GDM1 (cell line): ENCODE measurements at places on chromosomes 16 and 17.

GRCh38 chr17:72372185-72372584, 251.4 kb downstream of the SOX9 start:
- DNase-seq: no peak

DNA sequence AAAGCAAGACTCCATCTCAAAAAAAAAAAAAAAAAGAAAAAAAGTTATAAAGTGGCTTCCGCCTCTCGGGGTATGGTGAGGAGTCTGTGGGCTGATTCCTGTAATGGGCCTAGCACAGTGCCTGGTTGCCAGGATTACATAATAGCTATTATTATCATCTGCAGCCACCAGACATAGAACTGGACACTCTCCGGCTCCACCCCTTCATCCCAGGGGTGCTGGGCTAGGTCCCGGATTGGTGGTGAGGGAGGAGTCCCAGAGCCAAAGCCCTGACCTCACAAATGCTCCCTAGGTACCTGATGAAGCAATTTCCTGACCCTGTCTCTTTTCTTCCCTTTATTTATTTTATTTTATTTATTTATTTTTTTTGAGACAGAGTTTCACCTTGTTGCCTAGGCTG, 11.6 kb upstream of the ADGRG1 start:
- no peak for DNase-seq

DNA sequence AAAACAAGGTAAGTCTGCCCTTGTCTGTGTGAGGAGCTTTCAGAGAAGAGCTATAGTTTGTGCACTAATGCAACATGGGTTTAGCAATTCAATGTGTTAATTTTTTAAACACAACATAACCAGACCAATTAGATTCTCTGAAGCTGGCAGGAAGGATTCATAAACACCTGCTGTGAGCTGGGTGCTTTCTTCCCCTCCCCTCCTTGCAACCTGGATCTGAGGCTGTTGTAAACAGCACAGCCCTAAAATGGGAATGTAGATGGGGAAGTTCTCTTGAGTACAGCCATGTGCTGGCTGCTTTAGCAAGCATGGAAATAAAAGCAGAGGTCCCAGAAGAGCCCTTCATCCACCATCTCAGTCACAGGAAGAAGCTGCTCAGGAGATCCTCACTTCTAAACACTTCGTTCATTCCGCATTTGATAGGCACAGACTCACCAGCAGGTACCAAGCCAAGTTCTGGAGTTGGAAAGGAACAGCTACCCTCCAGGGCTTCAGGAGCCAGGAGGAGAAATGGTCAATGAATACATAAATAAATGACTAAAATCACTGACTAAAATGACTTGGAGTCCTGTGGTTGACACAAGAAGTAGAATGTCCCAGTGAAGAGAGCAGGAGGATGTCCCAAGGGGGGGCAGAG, 21.7 kb downstream of the AXIN2 start:
- no peak for DNase-seq

GRCh38 chr17:30237296-30238002, 2.0 kb upstream of the SLC6A4 start:
- DNase-seq: no peak

- DNase-seq: no peak
Observed at GRCh38 chr16:997440-998051, 16.0 kb downstream of the SOX8 start.

DNA sequence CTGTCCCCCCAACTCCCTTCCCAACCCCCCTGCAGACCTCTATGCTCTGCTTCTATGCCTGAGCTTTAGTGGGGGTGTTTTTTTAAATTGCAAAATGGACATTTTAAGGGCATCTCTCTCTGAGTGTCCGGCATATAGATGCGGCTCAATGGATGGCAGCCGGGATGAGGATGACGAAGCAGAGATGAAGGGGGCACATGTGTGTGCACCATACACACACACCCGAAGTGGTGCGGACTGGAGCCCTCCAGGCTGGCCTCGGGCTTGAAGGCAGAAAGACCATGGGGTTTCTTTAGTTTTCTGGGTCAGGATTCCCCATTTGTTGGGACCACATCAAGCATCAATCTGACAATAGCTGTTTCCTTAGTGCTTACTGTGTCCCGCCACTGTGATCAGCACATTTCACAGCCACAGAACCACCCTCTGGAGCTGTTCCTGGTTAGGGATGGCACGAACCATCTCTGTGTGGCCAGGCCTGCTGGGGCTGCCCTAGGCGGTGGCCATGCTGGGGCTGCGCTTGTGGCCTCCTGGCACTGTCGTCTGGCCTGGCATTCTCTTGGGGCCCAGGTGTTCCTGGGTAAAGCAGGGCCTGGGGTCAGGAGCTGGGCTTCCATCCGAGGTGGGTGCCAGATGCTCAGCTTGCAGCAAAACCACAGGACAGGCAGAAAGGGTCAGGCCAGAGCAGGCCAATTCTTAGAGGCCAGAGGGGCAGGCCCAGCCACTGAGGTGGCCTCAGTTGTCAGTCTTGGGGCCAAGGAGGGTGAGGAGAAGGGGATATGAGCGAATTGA, 49.9 kb downstream of the NT5M start:
- DNase-seq: no peak

- no peak for DNase-seq
Observed at GRCh38 chr17:35774499-35774898, 13.8 kb downstream of the C17orf50 start.

- DNase-seq: no peak
Observed at GRCh38 chr17:40949418-40949817, 12.0 kb upstream of the KRT23 start.

GRCh38 chr16:80966617-80967016, 40.1 kb downstream of the CMC2 start:
- no peak for DNase-seq

GRCh38 chr17:61368832-61369450, 30.7 kb upstream of the TBX2 start:
- no peak for DNase-seq

- DNase-seq: no peak
Observed at GRCh38 chr16:1291576-1291974, 17.9 kb upstream of the UBE2I start.

GRCh38 chr16:72092832-72093447, 480 bp downstream of the TXNL4B start:
- no peak for DNase-seq

DNA sequence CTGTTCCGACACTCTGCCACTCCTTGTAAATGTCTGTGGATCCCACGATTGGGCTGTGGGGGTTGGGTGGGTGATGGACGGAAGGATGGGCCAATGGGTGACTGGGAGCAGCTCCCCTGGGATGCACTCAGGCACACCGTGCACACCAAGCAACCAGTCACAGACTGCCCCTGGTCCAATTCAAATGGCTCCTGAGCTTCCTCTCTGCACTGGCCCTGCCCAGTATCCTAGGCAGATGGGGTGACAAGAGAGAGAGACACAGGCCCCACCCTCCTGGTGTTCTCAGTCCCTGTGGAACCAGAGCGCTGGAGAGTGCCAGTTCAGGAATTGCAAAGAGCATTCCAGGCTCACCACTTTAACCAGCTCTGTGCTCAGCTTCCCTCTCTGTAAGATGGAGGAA, 32.8 kb downstream of the BEAN1 start:
- no peak for DNase-seq

DNA sequence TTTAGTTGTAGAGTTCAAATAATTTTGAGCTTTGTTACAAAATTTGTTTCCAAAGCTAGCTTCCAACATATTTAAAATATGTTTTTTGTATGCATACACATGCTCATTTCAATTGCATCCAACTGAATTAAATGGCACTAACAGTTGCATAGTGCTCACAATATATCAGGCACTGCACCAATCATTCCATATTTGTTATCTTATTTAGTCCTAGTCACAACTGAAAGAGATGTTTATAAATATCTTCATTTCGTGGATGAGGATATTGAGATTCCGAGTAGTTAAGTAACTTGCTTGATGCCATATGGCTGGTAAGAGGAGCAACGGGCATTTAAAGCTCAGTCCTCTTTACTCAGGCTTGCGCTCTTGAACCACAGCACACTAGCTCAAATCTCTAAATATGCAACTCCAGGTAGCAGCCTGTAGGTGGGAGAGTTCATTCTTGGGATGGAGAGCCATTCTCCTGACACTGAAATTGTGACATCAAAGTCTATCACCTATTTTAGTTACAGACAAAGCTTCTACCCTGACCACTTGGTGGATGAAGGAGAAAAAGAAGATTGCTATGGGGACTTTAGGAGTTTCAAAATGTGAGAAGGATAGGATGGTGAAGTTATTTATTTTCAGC, 118.0 kb upstream of the CA10 start:
- DNase-seq: no peak

DNA sequence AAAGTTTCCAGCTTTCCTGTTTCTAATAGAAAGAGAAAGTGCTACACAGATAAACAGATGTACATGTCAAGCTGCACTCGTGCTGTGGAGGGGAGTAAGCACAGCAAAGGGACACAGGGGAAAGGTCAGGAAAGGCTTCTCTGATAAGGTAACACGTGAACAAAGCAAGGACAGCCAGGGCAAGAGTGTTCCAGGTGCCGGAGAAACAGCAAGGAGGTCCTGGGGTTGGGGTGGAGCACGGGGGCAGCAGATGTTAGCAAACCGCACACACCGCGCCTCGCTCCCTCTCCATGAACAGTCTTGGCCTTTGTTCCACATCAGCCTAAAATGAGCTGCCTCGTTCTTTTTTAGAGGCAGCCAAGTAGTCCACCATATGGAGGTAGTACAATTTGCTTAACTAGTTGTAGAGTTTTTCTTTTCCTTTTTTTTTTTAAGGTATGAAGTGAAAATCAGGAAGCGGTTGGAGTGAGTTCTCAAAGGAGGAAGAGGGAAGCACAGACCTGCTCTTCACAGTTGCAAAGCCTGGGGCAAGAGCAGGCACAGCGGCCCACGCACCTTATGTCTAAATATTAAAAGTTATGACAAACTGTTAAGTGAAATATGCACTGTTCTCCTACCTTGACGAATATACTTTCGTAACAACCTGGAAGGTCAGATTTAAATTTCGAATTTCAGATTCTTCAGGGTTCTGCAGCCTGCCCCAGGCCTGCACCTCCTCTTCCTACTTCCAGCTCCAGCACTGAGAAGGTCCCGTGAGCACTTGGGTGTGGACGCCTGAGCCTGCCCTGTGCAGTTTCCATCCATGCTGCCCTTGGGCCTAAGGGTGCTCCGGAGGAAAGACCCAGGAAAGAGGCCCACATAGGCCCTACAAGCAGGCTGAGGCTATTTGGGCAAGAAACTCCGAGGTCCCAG, 41.5 kb upstream of the RPH3AL start:
- DNase-seq: no peak

DNA sequence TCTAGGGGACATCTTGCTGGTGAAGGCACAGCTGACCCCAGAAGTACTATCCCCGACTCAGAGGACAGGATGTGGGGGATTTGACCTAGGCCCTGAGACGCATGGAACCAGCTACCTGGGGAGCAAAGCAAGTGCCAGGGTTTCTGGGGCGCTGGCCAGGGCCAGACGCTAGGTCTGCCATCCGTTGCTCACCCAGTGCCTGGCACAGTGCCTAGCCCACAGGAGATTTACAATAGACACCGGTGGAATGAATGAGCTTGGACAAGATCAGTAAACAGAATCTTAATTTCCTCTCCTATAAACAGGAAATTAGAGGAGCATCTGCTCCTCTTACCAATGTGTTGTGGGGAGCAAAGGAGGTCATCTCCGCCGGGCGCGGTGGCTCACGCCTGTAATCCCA, 5.0 kb downstream of the RPRML start:
- no peak for DNase-seq

GRCh38 chr17:65537845-65538674, 23.4 kb downstream of the AXIN2 start:
- DNase-seq: no peak

- DNase-seq: no peak
Observed at GRCh38 chr16:51084074-51084928, 66.8 kb downstream of the SALL1 start.

DNA sequence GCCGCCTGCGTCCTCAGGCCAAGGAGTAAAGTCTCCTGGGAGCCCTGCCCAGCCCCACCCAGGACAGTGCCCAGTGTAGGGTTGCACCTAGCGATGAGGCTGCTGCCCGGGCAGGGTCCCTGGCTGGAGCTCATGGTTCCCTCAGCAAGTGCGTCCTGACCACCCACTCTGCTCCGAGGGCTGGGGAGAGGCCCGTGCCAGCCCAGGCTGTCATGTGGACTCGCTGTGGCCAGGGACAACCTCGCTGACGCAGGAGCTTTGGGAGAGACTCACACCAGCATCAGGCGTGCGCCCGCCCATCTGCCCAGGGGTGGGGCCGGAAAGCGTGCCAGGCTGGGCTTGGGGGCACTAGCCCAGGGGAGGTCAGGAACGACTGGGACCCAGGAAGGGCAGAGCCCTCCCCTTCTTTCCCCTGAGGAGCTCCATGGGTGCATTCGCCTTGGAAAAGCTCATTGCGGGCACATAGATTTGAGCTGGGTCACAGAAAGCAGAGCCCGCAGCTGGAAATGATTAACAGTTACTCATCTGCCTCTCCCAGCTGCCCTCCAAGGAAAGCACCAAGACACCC, 19.7 kb downstream of the DPEP1 start:
- no peak for DNase-seq

GRCh38 chr17:1946021-1946932, 78.9 kb downstream of the RTN4RL1 start:
- no peak for DNase-seq

DNA sequence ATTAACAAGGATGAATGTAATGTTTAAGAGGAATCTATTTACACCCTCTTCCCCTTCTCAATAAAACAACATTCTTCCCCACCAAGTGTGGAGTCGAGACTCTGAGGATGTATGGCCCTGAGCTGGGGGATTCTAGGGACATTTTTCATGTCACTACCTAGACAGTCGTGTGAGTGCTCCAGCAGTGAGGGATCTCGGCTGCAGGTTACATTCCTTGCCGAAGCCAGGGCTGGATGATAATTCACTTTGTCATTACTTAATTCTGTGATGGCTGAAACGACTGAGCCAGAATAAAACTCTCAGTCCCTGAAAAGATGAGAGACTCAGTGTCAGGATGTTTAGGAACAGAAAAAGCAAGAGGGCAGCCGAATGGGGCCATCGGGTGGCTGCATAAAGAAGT, 106.9 kb upstream of the HSBP1 start:
- DNase-seq: no peak

DNA sequence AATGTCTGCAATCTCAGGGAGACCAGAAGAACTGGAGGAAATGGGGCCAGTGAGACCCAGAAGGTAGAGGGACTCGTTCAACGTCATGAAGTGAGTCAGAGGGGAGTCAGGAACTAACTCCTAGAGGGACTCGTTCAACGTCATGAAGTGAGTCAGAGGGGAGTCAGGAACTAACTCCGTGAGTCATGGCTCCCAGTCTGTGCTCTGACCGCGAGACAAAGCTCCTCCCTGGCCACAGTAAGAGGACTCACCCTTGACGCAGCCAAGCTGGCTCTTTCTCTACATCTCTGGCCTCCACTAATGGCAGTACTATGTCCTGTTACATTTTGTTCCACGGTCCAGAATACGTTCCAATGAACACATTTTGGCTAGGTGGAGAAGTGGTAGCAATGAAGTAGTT, 902.5 kb downstream of the KCNJ2 start:
- DNase-seq: no peak
